Fibroblast of gingiva (primary cell): ENCODE measurements at places on chromosomes 7 and 10.
A peak's percentile ranks its signal among the peaks of the same experiment; 100 is the strongest.

- no peak for DNase-seq
Observed at GRCh38 chr7:105810556-105810955, 65.8 kb downstream of the ATXN7L1 start.

DNA sequence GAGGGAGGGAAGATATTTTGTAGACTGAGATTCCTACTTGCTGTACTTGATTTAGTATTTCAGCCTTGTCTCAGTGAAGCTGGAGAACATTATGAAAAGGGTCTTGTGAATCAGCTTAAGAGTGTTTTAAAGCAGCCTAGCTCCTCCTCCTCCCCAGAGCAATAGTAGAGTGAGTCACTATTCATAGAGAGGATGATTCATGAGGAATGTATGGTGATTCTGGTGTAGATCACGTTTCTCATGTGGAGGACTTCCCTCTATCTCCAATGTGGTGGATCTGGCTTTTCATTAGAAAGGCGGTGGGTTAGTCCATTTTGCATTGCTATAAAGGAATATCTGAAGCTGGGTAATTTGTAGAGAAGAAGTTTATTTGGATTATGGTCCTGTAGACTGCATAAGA, 340.1 kb upstream of the CHRM2 start:
- no peak for DNase-seq

DNA sequence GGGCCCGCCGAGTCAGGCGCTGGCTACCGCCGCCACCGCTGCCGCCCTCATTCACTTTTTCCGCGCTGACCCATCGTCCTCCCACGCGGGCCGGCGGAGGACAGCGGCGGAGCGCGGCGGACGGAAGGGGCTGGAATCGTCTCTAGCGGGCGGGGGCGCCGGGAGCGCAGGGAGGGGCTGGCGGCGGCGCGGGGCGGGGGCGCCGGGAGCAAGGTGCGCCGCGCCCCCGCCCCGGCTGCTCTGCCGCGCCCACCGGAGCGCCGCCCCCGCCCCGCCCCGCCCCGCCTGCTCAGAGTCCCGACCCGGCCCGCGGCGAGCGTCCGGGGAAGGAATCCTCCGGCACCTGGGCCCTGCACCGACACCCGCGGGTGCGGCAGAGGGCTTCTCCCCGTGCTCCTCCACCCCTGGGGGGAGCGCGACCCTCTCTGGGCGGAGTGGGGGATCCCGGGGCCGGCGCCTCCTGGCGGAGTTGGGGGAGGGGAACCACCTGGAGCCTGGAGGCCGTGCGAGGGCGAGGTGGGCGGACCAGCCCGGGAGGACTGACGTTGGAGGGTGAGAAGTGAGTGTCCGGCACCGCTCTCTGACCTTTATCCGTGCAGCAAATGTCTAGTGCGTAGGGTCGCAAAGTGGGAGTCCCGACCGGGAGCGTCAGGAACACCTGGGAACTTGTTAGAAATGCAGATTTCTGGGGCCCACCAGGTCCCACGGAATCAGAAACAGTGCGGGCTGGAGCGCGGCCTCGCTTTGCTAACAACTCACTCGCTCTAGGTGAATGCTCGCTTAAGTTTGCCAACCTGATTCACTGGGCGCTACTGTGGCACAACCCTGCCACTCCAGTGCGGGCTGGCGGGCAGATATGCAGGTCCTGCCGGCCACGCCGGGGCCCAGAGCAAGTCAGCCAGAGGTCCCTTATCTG, at the start of gene COBL:
COBL (minus strand) TSS at position 144 of the 916 bp plus-strand sequence. CDS start 176 bp downstream, outside the sequence.
- no peak for DNase-seq

DNA sequence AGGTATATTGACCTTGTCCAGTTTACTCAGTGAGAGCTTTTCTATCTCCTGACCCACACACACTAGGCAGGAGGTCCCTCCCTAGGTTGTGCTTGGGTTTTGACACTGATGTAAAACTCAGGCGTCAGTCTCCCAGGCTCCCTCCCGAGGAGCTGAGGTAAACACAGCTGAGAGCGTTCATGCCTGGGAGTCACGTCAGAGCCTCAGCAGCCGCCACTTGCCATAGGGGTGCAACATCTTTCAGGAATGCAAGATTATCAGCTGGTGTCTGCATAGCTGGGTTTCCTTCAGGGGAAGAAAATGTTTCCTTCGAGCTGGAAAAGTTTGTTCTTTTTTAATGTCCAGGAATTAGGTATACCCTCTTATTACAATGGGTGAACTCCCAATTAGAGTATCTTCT, 70.6 kb downstream of the FGFR2 start:
- DNase-seq: no peak

GRCh38 chr10:17665747-17666146, 21.8 kb downstream of the STAM start:
- peak; percentile 90 for DNase-seq

GRCh38 chr7:124029396-124030188, 3.3 kb downstream of the TMEM229A start:
- DNase-seq: no peak

DNA sequence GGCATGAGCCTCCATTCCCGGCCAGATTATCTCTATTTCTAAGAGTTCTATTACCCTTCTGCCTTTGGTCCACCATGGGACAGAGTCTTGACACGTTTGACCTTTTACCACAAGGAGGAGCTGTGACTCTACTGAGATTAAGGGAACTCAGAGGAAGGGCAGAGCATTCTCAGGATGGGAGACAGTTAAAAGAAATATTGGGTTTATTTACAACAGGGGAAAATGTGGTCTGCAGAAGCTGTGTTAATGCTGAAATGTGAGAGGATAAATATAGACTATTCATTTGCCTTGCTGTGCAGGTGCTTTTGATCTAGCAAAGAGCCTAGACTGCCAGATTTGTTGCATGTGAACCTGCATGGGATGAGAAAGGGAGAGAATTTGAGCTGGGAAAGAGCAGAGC, 45.8 kb upstream of the PRSS58 start:
- DNase-seq: no peak

GRCh38 chr7:82755705-82756551, 312.4 kb upstream of the CACNA2D1 start:
- peak; percentile 13 for DNase-seq

DNA sequence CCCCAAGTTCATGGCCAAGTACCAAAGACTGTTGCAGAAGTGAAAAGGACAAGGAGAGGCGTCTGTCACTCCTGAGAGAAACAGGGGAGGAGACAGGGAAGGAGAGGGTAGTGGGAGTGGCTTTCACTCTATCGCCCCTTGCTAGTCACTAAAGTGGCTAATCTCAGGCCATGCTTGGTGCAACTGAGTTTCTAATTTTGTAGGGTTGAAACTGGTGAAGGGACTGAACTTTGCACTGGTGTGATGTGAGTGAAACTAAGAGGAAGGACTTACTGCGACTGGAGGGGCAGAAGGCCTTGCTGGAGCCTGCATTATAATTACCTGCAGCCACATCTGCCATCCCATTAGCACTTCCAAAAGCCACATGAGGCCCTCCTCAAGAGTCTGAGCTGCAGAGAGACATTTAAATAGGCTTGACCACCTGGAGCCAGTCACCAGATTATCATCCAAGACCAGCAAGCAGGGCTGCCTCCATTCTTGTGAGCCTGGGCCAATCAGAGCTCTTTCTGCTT, 107.2 kb upstream of the EEPD1 start:
- DNase-seq: no peak

DNA sequence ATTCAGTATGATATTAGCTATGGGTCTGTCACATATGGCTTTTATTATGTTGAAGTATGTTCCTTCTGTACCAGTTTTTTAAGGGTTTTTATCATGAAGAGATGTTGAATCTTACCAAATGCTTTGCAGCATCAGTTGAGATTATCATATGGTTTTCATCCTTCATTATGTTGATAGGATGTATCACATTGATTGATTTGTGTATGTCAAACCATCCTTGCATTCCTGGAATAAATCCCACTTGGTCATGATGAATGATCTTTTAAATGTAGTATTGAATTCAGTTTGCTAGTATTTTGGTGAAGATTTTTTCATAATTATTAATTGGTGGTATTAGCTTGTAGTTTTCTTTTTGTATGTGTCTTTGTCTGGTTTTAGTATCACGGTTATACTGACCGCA, 185.9 kb downstream of the MBL2 start:
- no peak for DNase-seq

- peak; percentile 9 for DNase-seq
Observed at GRCh38 chr10:23994459-23995046, 214.4 kb upstream of the KIAA1217 start.

- DNase-seq: no peak
Observed at GRCh38 chr7:44218418-44219201, 17.8 kb downstream of the YKT6 start.

- DNase-seq: no peak
Observed at GRCh38 chr7:116980354-116980753, 27.1 kb downstream of the ST7 start.

GRCh38 chr10:114686013-114686412, 27.9 kb upstream of the ABLIM1 start:
- DNase-seq: no peak

- DNase-seq: peak; percentile 22
Observed at GRCh38 chr7:33107136-33108066, 1.8 kb downstream of the RP9 start.
